Progenitor cell of endocrine pancreas (in vitro differentiated cells): ENCODE measurements at places on chromosomes 5 and 9. TPM values are rescaled to one million over a fixed set of nuclear protein-coding genes. Genes with fewer than 3 reads are reported as not detected.

HAVCR2 gene
- total RNA-seq = 0.17 and 0.62 TPM in 2 replicates

TMEM252 gene
- not detected in 2 replicates for total RNA-seq

ANKRD34B gene
- 0.17 and 0.20 TPM in 2 replicates for total RNA-seq

- DNase-seq = no peak
Observed at GRCh38 chr9:99445371-99445891, 223.3 kb downstream of the SEC61B start.

LOX gene
- 0.19 and 0.42 TPM in 2 replicates for total RNA-seq

GRCh38 chr5:7516253-7516652 is 120.3 kb downstream of the ADCY2 start:
- DNase-seq = no peak

GRCh38 chr9:120481248-120481647 is 98.7 kb downstream of the CDK5RAP2 start:
- DNase-seq = no peak

- no peak for DNase-seq
Observed at GRCh38 chr9:33306037-33306436, 15.7 kb downstream of the NFX1 start.

ANKRD31 gene
- 0.55 and 0.80 TPM in 2 replicates for total RNA-seq

MYOZ3 gene
- 2.9 and 3.1 TPM in 2 replicates for total RNA-seq

- no peak for DNase-seq
Observed at GRCh38 chr9:119667916-119668315, 298.7 kb upstream of the BRINP1 start.

GRCh38 chr5:178420354-178420781 is 169.8 kb downstream of the COL23A1 start:
- no peak for DNase-seq

LECT2 gene
- total RNA-seq = not detected in 2 replicates

- no peak for DNase-seq
Observed at GRCh38 chr9:114465906-114466900, 39.1 kb downstream of the WHRN start.

GRCh38 chr5:98341038-98342032 is 432.1 kb upstream of the RGMB start:
- DNase-seq = no peak

DNA sequence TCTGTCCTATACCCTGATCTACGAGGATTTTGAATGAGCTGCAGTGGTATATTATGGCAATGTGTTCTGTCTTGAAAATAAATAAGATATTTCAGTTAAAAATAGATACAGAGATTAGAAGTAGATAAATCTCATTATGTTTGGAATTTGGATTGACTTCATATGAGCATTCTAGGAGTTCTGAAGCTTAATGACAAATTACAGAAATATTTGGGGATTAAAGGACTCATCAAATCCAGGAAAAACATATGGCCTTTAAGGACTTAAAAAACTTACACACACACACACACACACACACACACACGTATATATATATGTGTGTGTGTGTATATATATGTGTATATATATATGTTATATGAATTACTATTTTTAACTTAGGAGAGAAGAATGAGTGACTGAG is 446.9 kb upstream of the CD180 start:
- DNase-seq = no peak

DNA sequence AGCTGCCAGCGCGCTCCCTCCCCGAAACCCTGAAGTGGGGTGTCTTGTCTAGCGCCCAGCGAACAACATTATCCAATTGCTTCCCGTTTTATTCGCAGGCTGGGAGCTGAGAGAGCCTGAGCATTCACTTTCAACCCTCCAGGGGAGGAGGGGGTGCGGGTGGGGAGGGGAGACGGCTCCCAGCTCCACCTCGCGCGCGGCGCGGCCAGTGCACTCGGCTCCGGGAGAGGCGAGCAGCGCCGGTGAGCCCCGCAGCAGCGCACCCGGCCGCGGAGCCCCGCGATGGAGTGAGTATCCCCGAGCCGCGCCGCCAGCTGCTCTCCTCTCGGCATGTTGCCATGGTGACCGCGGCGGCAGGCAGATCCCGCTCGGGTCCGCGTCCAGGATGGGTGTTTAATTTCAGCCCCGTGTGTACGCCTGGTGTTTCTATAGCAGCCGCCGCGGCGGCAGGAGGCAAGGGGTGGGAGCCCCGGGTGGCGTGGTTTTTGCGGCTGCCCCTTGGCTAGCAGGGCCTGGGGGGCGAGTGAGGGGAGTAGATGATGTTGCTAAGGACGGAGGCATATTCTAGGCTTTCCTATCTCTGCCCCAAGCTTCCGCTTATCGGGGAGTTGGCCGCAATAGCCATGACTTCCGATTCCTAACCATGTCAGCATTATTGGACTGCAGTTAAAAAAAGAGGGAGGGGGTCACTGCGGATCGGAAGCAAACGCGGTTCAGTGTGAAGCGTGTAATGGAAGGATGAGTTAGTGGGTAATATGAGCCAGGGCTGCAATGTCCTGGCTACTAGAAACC is 139.2 kb upstream of the PALM2AKAP2 start:
- DNase-seq = peak; percentile 24

DNA sequence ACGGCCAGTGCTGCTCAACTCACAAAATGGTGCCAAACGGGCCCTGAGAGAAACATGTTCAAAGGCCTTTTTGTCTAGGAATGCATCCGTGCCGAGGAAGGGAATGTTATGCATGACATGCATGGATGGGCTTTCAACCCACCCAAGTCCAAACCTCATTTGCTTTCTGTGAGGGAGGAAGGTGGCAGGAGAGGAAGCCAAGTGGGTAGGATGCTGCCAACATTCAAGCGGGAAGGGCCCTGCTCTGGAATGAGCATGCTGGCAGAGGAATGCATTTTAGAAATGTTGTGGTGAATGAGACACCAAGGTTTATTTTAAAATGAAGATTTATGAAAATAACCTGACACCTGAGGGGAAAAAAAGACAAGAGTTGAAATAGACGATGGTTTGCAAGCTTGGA is 479.1 kb downstream of the CCDC171 start:
- no peak for DNase-seq

GRCh38 chr9:34036625-34037024 is 12.1 kb downstream of the UBAP2 start:
- no peak for DNase-seq

GRCh38 chr5:179254638-179255271 is 90.5 kb downstream of the ADAMTS2 start:
- no peak for DNase-seq

GRCh38 chr5:142290577-142291299 is 34.1 kb downstream of the SPRY4 start:
- no peak for DNase-seq

DNA sequence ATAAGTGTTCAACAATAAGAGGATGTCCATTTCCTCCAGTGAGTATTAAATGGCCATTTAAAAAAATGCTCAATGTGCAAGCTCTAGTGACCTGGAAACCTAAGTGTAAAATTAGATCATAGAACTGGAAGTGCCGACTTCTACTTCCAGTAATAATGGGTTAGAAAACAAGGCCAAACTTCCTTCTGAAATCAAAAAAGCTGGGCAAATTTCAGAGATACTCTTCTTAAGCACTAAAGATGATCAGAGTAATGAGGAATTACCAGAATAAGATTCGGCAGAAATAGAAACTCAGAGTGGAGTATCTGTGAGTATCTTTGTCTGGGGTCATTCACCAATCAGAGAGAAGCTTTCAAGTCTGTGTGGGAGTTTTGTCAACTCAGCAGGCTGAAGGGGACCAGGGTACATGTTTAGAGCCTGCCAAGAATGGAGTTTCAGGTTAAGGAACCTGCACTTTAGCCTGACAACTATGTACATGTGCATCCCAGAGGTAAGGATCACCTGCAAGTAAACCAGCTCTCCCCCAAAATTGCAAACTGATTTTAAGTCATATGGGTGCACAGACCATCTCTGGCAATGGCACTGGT is 17.1 kb downstream of the FCN2 start:
- DNase-seq = no peak

DNA sequence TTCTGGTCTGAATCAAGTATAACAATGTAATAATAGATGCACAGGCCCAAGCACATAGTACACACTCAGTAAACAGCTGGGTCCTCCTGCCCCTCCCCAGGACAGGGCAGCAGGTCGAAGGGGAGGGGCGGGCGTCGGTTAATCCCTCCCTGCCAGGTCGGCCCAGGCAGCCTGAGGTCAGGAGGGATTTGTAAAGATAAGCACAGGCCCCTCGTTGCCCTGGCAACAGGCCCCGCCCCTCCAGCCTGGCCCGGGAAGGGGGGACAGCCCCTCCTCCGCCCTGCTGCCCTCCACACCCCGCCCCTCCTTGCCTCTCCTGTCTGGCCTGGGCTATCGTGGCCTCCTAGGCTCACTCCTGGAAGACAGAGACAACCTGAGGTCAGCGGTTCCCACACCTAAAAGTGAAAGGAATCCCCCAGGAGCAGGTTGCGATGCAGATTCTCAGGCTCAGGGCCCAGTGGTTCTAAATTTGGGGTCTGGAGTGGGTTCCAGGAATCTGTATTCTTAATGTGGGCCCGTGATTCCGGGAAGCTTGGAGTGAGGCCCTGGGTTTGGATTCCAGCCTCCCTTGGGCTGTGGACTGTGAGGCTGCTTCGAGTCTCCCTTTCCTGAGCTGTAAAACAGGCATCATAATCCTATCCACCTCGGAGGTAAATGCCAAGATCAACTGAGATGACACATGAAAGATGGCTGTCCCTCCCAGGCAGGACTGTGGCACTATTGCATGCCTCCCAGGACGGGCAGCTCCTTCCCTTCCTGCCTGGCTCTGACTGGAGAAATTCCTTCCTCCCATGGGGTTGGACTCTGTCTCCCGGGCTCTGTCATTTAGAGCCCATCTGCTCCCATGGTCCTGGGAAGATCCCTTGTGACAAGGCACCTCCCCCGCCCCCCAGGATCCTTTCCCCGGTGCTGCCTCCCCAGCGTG is 4.4 kb downstream of the CRB2 start:
- DNase-seq = peak; percentile 93

DNA sequence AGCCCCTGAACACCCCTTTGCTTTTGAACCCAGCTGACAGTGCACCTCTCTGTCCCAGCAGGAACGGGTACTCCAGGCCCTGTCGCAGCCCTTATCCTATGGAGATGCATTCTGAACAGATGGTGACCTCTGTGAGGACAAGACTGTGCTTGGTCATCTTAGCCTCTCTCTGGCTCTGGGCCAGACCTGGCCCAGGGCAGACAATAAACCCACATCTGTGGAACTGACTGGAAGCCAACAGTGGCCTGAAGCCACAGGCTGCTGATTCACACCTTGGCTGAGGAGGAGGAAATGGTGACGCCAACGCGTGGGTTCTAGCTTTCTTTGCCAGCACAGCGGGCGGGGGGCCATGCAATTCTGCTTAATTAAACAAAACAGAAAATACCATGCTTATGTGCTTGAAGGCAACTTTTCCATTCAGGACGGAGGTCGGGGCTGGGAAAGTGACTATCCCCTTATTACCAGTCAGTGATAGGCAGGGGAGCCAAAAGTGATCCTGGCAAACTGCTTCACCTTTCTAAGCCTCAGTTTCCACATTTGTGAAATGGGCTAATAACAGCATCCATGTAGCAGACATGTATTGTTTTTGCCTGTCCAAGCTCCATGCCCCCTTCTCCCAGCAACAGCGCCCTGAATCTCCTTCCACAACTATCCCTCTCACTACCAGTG is 10.8 kb downstream of the SH3PXD2B start:
- DNase-seq = no peak
